ENCODE measurements at places on chromosomes 4 and X.

- no peak for DNase-seq
Observed at GRCh38 chr4:100017637-100018310, 67.7 kb upstream of the H2AZ1 start.

GRCh38 chrX:15242899-15243555 lies 26.9 kb downstream of the ASB9 start:
- no peak for DNase-seq

- no peak for DNase-seq
Observed at GRCh38 chr4:140866492-140867005, 110.4 kb upstream of the TBC1D9 start.

GRCh38 chr4:8338351-8338961 lies 68.9 kb downstream of the HTRA3 start:
- no peak for DNase-seq

- no peak for DNase-seq
Observed at GRCh38 chrX:121649417-121649816, 602.0 kb downstream of the GLUD2 start.

GRCh38 chr4:4603592-4603991 lies 61.7 kb upstream of the STX18 start:
- DNase-seq: no peak

GRCh38 chr4:108838451-108838850 lies 75.6 kb upstream of the ETNPPL start:
- DNase-seq: no peak

DNA sequence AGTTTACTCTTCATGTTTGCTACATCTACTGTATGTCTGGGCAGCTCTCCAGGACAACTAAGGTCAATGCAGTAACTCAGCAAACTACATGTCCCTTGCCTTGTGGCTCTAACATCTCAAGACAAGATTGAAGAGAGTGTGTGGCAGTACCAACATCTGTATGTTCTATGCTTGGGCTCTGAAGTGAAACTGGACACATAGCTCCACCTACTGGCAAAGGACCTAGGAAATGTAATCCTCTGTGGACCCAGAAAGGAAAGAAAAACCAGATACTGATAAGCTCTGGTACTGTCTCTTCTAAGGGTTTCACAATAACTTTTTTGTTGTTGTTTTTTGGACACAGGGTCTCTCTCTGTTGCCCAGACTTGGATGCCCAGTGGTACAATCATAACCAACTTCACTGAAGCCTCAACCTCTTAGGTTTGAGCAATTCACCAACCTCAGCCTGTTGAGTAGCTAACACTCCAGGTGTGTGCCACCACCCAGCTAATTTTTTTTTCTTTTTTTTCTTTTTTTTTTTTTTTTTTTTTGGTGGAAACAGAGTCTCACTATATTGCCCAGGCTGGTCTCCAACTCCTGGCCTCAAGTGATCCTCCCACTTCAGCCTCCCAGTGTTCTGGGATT lies 64.1 kb downstream of the QDPR start:
- DNase-seq: no peak

- no peak for DNase-seq
Observed at GRCh38 chr4:121952290-121952689, 430 bp upstream of the TRPC3 start.

- no peak for DNase-seq
Observed at GRCh38 chrX:15719324-15719968, 18.6 kb upstream of the CA5B start.

DNA sequence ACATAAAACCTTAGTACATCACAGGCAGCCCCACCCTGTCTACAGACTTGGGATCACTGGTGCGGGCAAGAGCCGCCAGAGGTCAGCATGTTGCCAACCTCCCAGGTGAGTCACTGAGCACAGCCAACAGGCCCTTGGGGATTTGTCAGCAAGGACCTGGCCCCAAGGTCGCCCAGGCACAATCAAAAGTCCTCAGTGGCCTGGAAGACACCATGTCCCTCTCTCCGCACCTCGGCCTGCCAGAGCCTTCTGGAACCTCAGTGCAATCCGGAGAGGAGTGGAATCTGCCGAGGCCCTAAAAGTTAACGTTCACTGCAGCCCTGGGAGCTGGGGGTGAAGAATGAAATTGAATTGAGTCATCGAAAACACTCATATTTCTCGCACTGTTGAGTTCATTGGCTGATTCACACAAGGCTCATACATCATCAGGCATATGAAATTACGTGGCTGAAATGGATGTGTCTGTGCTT lies 74.3 kb downstream of the WFS1 start:
- DNase-seq: no peak

- no peak for DNase-seq
Observed at GRCh38 chr4:146370841-146371240, 150.9 kb downstream of the SLC10A7 start.

GRCh38 chr4:184265546-184266351 lies 48.1 kb upstream of the ENPP6 start:
- DNase-seq: no peak

DNA sequence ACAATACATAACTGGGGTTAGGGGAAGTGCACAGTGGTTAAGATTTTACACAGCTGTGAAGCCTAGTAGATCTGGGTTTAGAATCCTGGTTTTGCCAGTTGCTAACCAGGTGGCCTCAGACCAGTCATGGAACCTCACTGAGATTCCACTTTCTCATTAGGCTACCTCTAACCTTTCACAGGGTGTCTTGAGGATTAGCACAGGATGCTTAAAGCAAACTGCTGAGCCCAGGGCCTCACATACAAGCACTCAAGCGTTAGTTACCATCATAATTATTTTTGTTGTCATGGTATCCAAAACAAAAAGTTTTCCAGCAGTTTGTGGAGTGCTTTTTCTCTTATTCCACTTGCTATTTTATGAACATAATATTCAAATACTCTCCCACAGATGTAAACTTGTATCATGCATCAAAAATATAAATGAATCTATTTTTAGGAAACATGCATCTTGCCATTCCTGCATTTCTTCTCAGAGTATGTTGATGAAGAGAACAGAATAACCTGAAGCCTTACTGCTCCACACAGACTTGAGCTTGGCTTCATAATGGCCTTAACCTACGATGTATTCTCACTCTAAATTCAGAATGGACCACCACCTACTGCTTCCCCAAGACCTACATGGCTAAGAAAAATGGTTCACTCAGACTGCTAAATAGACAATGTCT lies 12.6 kb downstream of the AP1S2 start:
- DNase-seq: no peak

- no peak for DNase-seq
Observed at GRCh38 chr4:72997409-72997808, 72.1 kb downstream of the COX18 start.

DNA sequence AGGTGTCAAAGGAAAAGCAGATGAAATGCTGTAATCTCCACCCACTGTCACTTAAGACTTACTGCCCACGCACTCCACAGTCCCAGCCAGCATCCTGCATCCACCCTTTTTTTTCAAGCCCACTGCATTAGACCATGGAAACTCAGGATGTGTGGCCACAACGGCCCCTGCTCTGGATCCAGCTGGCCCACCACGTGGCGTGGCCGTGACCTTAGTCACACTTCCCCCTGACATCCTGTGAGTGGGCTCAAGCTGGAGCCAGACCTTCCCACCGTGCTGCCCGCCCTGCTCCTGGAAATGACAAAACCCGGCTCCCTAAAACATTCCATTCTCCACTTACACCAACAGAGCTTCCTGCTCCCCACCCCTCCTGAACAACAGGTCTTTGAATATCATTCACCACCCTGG lies 588.3 kb upstream of the DIPK2B start:
- DNase-seq: no peak

- no peak for DNase-seq
Observed at GRCh38 chr4:75702919-75703411, 21.4 kb upstream of the USO1 start.

DNA sequence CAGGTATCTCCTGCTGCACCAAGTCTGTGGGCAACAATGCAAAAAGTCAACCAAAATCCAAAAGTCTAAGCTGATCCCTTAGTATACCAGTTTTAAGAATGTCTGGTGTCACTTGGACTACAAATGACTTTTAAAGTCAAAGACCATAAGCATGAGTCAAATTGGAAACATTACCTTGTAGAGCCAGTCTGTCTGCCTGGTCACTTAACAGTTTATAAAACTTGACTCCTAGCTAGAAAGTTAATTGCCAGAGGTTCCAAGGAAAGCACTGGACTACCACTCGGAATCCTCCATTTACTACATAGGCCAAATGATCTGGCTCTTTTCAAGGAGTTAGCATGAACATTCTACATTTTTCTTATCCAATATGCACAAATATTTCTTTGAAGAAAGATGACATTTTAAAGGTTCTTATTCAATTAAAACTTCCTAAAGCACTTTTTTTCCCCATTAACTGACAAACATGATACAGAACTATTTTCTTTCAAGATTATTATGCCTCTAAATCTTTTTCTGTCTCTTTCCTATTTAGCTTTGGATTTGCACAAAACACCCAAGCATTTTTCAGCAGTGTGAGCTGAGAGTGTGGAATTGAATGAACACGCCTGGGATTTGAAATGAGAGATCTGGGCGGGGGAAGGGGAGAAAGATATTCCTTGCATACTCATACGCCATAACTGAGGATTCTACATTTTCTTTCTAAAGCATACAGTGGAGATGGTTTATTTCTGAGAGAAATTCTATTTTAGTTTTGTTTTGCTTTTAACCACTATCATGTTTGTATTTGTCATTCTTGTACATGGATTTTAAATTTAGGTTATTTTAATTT lies 188.4 kb downstream of the SHROOM3 start:
- no peak for DNase-seq

DNA sequence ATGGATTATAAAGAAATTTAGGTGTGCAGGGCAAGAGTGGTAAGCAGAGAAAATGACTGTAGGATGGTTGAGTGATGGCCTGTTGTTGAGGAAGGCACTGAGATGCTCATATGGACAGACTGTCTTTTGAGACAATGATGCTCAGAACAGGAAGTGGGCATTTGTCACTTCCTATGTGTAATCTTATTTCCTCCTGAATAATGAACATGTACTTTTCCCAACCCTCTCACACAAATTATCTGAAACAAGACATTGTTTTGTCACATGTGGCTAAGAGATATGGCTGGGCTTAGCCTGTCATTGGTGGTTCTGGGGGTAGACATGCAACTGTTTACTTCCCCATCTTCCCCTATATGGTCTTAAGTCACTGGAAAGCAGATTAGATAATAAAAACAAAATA lies 240.5 kb downstream of the CFAP47 start:
- DNase-seq: no peak

DNA sequence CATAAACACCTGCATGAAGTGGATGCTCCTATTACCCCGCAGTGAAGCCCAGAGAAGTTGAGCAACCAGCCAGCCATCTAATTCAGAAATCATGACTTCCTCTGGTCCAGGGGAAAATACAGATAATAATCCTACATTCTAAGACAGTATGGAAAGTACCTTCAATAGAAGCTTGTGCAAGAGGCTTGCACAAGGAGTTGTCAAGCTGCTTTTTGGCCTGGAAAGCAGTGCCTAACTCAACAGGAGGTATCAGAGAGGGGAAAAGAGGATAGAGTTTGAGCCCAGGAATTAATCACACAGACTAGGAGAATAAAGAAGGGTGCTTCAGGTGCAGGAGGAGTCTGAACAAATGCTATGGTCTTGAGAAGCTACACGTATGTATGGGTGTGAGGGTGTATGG lies 26.7 kb downstream of the TMEM192 start:
- no peak for DNase-seq

DNA sequence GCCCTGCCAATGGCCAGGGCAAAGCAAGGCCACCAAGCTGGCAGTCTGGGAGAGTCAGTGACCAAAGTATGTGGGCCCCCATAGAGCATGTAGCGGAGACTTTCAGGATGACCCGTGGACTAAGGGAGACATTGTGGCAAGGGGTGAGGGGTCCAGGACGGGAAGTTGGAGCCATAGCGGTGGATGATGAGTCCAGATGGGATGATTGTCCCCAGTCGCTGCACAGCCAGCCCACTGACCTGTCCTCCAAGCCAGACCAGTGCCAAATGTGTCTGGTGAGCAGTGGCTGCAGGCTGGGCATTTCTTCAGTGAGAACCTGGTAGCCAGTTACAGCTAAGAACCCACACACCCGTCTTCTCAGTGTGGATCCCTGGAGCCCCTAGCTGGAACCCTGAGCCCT lies 34.3 kb downstream of the ZNF185 start:
- no peak for DNase-seq

DNA sequence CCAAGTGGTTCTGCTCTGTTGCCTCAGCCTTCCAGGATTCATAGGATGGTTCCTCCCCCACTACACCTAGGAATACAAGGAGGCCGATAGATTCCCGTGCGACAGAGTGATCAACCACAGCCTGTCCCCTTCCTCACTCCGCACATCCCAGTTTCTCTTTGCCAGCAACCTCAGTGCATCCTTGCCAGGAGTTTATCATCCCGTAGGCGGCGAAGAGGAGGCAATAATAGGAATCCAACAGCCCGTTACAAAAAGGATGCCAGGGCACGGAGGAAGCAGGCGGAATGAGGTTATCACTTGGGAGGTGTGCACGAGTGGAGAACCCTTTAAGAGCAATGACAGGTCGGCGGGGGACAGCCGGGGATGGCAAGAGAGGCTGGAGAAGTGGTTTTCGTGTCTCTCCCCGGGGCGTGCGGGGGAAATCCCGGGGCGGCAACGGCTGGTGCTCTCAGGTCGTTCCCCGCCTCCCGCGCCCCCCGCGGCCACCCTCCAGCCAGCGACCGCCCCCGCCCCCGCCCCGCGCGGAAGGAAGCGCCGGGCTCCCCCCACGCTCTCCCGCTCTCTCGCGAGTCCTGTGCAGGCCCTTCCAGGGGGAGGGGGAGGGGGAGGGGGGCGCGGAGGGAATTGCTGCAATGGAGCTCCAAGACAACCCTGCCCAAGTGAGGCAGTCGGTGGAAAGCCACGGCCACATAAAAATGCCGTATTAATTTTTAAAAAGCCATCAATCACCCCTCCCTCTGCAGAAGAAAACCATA lies 1.6 kb downstream of the PPP3CA start:
- peak; percentile 45 for DNase-seq

GRCh38 chr4:11218692-11219091 lies 210.0 kb downstream of the HS3ST1 start:
- no peak for DNase-seq

- no peak for DNase-seq
Observed at GRCh38 chrX:31178064-31178768, 106.4 kb upstream of the FTHL17 start.

- no peak for DNase-seq
Observed at GRCh38 chr4:184893801-184894571, 68.2 kb upstream of the ACSL1 start.

DNA sequence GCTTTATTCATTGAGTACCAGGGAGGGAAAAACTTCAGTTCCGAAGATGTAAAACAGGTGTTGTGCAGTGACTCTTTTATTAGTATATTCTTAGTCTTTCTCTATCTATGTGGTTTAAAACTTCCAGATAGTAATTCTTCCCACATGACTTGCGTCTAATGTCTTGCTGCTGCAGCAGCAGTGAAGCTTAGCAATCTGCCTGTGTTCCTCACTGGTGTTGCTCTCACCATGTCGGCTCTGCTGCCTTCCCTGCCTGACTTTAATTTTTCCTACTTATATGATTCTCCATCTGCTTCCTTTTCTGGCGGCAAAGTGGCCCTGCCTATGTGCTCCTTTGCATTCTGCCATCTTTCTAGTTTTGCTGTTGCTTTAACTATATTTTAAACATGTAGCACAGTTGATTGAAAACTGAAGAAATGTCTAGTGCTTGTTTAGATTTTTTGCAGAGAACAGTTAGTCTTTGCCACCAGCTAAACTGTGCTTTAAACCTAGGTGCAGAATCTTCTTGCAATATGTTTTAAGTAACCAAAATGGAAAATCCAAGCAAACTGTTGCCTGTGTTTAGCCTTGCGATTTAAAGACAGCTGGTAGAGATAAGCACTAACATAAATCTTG lies 1934.2 kb upstream of the IGFBP7 start:
- no peak for DNase-seq
